Caco-2 (cell line): ENCODE measurements at places on chromosomes 5 and 9.

DNA sequence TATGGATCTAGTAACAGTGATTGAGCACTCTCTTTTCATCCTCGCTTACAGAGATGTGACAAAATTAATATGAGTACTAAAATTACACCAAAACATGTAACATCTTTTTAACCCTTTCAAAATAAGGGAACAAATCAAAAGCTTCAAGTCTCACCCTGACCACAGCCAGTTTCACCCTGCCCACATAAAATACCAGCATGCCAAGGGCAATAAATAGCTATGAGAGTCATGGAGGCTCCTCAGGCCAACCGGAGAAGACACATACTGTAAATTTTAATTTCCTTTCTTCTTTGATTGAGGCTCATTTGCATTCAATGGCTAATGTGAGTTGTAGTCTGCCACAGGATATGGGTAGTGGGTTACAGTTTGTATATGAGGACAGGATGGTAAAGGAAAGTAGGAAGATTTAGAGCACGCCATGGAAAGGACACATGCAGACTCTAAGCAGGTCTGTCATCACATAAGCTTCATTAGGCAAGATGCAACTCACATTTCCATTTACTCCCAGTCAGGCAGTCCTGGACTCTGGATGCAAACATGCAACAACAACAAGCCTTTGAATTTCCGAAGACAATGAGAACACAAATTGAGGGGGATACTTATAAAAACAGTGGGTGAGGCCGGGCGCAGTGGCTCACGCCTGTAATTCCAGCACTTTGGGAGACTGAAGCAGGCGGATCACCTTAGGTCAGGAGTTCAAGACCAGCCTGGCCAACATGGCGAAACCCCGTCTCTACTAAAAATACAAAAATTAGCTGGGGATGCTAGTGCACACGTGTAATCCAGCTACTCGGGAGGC is 11.3 kb downstream of the IL4 start:
- no peak for DNase-seq

GRCh38 chr9:134177624-134178393 is 13.4 kb upstream of the RNU6ATAC start:
- DNase-seq = no peak

GRCh38 chr5:37501152-37501551 is 122.0 kb downstream of the WDR70 start:
- no peak for DNase-seq

GRCh38 chr9:12640016-12640587 is 53.1 kb upstream of the TYRP1 start:
- DNase-seq = peak; percentile 27

DNA sequence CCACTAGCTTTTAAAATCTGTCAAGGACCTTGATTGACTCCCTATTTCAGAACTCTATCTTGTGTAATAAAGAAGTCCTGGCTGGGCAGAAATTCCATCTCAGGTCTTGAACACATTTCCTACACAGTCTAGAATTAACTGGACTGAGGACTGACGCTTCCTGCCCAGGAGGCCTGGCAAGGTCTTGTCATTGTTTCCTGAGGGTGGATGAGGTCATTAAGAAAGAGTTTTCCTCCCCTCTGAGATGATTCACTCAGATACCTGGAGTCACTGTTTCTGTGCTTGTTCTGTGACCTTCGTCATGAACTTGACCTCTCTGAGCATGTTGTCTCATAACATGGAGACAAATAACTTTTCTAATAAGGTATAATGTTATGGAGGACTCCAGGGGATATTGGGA is 10.0 kb downstream of the MTAP start:
- no peak for DNase-seq

DNA sequence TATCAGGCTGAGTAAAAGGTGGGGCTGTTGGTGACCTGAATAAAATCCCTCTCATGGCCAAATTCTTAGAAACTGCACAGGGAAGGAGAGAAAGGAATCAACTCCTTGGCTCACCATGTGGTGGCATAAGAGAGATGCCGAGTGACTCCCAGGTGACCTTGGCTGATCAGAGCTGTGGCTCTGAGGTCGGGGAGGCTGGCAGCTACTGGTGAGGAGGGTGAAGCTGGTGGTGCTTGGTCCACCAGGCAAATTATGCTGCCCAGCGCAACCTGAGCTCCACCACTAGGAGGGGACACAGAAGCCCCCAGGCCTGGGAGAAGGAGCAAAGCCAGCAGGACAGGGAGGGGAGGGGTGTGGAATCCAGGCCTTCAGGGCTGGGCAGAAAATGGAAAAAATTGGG is 111.2 kb upstream of the IL12B start:
- peak; percentile 20 for DNase-seq
